NAMALWA (cell line): ENCODE measurements at places on chromosomes 11 and 22.

GRCh38 chr11:126443120-126443519 lies 87.6 kb downstream of the ST3GAL4 start:
- no peak for DNase-seq

- no peak for DNase-seq
These were observed 19.2 kb downstream of the FAM168A start for GRCh38 chr11:73578592-73579185.

DNA sequence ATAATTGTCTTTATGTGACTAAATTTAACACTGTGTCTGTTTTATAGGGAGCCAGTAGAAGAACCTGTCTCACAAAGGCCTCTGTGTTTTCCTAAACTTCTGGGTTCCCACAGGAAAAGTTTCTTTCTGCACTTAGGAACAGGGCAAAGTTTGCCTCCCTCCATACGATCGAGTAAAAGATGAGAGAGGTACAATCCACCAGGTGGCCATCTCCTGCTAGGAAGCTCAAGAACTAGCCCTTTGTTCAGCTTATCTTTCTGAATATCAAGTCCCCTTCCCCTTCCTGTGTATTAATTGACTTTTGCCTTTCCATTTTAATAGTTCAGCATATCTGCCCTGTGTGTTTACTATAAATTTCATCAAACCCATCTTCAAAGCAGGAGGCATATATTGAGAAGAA lies 18.0 kb downstream of the CSNK2A3 start:
- no peak for DNase-seq

DNA sequence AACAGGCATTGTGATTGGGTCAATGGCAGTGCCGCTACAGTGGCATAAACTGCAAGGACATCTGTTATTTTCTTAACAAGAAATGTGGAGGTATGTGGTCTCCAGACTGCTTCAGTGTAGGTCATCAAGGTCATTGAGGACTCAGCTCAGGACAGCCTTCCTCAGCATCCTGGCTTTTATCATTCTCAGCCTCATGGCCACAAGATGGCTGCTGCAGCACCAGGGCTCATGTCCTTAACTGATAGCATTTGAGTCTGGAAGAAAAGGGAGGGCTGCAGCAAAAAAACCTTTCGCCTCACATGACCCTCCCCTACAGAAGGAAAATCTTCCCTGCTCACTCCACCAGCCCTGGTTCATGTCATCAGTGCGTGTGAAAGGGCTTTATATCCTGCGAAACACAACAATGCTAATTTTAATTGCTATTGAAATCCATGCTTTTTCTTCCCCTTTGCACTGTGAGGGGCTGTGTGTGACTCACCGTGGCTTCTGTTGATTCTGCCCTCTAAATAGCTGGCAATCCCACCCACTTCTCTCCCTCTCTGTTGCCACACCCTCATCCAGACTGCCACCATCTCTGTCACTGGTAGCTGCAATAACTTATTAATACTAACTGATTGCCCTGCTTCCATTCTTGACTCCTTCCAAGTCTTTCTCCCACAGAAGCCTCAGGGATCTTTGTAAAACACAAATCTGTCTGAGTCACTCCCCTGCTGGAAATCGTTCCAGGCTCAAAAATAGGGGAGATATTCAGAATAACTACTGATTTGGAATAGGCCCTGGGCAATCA lies 43.8 kb downstream of the CHRDL2 start:
- no peak for DNase-seq

DNA sequence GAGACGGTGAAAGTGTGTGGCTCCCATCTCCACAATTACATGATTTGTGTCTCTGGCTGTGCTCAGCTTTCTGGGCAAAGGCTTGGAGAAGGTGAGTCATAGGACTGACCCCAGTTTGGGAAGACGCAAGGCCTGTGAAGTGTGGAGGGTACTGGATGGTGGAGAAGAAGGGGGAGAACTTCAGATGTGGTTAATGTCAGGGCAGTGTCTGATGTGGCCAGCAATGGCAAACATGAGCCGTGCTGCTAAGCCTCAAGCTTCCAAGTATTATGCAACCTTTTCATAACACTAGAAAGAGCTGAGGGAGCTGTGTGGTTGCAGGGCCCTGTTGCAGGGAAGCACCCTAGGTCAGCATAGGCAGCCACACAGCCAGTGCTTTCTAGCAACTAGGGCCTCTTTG lies 110.9 kb downstream of the NTM start:
- DNase-seq, result no peak

DNA sequence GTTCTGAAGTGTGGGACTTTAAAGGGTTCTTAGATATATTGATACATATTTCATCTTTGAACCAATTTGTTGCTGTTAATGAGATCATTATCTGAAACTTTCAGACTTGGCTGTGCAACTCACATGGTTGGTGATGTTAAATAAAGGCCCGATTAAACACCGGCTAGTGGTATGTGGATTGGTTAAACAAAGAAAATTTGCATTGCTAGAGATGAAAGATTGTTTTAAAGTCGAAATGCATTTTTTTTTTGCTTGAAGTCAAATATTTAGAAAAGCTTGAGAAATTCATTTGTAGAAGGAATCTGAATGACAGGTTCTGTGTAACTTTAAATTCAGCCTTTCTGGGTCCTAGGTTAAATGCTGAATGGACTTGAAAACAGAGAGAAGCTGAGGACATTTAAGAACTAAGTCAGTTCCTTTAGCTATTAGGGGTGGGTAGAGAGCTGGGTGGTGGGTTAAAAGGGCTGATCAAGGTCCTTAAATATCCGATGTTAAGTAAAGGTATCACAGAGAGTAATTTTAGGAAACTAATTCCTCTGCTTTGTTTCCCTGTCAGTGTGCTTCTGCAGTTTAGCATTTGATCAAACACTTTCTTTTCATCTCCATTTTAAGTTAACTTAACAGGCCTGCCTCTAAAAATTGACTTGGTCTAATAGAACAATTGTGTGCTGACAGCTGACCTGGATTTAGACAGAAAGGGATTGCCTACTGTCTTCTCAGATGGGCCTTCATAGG lies 4.5 kb downstream of the ZNRF3 start:
- no peak for DNase-seq

GRCh38 chr11:69076129-69076791 lies 27.5 kb downstream of the TPCN2 start:
- no peak for DNase-seq
